ENCODE measurements at places on chromosomes 4 and X.

DNA sequence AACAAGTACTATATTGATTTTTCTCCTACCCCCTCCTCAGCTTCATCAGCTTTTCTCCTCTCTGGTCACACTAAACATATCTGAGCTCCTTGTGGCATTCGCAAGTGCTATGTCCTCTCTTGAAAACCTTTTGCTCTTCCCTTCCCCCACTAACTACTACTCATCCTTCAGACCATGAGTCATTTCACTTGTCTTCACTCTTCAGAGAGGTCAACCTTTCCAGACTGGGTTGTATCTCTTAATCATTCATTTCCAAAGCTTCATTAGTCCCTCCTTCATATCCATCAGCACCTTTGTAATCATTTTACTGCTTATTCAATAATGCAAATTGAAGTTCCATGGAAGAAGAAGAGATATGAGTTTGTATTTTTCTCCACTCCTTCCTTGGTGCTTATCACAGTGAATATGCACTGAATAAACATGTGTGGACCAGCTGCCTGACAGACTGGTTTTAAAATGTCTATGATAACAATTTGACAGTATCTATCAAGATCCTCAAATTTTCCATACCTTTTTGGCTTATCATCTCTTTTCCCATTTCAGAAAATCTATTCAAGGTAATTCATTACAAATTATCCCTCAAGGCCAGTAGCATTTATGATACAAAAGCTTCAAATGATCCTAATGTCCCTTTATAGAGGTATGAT lies 28.4 kb downstream of the DDX60L start:
- DNase-seq, result no peak

DNA sequence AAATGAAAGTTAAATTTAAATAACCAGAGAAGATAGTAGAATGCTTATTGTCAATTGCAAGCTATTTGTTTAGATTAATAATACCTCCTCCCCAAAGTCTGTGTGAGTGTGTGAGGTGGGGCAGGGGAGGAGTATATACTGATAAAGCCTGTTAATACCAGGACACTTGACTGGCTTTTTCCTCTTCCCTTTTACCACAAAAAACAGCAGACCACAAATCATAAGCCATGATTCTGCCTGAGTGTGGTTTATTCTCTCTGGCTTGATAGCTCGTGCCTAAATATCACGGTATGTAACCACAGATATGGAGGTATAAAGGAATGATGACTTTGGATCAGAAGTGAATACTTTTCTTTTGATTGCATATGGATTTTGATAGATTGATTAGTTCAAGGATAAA lies 21.9 kb upstream of the SCRG1 start:
- no peak for DNase-seq

DNA sequence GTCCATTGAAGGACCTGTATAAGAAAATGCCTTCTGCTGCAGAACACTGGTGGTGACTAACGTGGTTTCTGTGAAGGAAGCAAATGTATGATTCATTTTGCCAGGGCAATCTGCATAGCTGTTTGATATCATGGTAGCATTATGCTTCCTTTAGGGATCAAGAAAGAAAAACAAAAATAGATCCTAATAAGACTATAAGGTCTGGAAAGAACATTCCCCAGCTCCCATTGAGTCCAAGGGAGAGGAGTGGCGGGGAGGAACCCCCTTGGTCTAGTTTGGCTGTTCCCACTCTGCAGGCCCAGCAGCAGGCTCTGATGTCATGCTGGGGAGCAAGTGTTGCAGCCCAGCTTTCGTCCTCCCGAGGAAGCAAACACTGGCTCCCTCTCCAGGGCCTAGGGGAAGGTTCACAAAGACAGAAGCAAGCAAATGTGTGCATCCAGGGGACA lies 154.5 kb upstream of the GALNT7 start:
- DNase-seq, result peak; percentile 22

- DNase-seq, result no peak
These were observed 477 bp downstream of the FGF5 start for GRCh38 chr4:80266902-80267380.

GRCh38 chr4:142474398-142475087 lies 371.6 kb downstream of the INPP4B start:
- no peak for DNase-seq

DNA sequence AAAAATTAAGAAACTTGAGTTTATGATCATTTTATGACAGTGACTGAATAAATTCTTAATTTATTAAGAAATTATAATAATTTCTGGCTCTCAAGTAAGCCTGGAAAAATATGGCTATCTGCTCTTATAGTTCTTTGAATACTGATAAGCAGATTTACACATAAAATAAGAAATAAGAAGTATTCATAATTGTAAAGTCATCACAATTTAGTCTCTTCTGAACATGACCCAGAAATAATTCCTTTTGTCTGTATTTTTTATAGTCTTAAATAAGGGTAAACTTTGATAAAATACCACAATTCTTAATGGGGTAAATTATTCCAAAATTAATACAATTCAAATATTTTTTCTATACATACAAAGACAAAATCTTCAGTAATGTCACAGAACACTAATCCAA lies 72.7 kb downstream of the ANKRD17 start:
- no peak for DNase-seq
